ENCODE measurements at places on chromosomes 3 and 15. TPM values are rescaled to one million over a fixed set of nuclear protein-coding genes. Genes with fewer than 3 reads are reported as not detected.

DNA sequence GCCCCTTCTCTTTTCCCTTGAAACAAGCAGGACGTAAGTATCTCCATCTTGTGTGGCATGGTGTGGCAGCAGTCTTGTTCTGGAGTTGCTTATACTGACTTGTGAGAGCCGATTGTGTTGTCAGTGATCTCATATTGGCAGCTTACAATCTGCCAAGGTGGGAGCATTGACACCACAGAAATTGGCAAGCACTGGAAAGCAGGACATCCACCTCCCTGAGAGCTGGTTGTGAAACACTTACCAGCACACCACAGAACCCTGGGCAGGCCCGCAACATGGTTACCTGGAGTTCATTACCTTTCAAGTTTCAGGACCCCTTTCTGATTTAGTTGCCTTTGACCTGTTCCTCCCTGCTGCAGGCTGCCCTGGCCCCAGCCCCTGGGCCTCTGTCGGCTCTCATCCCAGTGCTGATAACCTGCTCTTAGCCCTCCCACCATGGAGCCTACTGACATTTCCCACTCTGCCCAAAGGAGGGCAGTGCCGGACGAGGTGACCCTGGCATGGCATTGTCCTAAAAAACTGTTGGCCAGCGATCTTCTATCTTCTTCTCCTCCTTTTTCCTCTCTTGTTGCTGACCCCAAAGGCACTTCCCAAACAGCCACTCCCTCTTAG, 10.6 kb upstream of the ATP2B2 start:
- DNase-seq = no peak
- H3K27ac ChIP-seq = no peak overlapping the region
- H3K4me3 ChIP-seq = no peak overlapping the region
- no peaks in the 10 kb centered on the region for H3K4me1 ChIP-seq

DNA sequence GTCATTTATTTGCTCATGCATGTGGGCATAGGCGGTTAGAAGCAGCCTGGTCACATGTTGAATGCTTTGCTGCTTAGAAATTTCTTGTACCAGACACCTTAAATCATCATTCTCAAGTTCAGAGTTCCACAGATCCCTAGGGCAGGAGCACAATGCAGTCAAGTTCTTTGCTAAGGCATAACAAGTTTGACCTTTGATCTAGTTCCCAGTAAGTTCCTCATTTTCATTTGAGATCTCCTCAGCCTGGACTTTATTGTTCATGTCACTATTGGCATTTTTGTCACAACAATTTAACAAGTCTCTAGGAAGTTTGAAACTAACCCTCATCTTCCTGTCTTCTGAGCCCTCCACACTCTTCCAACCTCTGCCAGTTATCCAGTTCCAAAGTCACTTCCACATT, 22.8 kb downstream of the HGD start:
- H3K27me3 ChIP-seq = no peaks in the 10 kb centered on the region
- DNase-seq = no peak
- no peaks in the 10 kb centered on the region for H3K4me1 ChIP-seq
- H3K4me3 ChIP-seq = no peak overlapping the region

DNA sequence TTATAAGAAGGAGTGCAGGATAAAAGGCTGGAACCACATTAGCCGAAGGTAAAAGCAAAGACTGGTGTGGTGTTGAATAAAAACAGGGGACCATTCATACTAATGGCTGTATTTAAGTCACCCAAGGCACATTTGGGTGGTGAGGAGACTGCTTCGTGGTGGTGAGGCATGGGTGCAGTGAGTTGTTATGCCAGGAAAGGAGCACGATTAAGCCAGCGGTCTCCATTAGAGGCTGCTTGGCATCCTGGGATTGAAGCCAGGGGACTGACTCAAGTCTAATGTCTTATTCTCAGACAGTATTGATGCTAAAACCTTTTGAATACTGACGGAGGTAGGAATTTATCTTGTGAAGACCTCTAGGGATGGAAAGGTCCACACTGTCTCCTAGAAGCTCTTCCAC, 21.9 kb downstream of the FEM1B start:
- H3K4me1 ChIP-seq = peaks cover 26% of the 10 kb centered on the region
- no peak for DNase-seq
- peaks cover 4% of the 10 kb centered on the region for H3K36me3 ChIP-seq
- H3K27me3 ChIP-seq = no peaks in the 10 kb centered on the region

DNA sequence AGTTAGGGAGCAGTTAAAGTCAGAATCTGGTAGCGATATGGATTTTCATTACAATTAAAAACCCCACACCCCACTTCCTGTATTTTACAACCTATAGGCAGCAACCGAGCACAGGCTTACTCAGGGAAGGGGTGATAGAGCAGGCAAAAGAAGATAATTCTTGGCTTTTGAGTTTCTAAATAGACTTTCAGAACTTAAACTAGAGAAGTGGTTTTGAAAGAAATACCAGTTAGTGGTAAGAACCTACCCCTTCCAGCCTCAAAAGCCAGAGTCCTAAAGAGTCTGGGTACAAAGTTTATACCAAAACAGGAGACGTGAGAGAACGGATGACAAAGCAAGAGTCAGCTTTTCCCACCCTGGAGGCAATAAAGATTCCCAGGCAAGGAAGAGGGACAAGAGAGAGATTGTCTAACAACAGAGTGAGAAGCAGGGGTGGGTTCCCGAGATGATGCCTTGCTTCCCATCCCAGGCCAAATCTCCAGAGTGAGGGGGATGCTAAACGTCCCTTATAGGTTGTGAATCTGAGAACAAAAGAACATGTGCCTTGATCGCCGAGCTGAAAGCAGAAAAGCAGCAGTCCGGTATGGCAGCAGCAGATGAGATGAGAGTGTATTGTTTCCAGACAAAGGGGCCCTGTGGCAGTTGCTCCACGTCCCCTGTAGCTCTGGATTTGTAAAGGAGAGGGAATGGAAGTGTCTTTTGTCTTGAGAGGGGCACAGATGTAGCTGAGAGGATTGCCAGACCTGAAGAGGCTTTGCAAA, 36.8 kb downstream of the KLHL6 start:
- peaks cover 27% of the 10 kb centered on the region for H3K4me1 ChIP-seq
- H3K27me3 ChIP-seq = no peaks in the 10 kb centered on the region
- no peak overlapping the region for H3K27ac ChIP-seq
- no peaks in the 10 kb centered on the region for H3K36me3 ChIP-seq
- H3K4me3 ChIP-seq = no peak overlapping the region

DNA sequence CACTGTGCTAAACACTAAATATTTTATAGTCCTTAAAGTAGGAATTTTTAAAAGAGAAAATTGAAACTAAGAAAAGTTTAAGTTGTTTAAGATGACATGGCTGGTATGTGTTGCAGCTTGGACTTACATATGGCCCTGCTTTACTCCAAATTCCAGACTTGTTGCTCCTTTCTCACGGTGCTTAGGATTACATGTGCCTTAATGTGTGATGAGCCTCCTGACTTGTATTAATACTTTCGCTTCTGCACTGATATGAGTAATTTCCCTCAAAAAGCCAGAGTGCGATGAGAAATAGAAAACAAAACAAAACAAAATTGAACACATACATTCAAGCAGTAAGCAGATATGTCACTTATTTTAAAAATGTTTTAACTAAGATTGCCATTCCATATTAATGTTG, 250.2 kb downstream of the VGLL3 start:
- H3K27ac ChIP-seq = no peak overlapping the region
- H3K27me3 ChIP-seq = no peaks in the 10 kb centered on the region
- H3K4me1 ChIP-seq = no peaks in the 10 kb centered on the region
- DNase-seq = no peak

- no peak overlapping the region for H3K4me3 ChIP-seq
- H3K27me3 ChIP-seq = no peaks in the 10 kb centered on the region
- no peak for DNase-seq
- peaks cover 8% of the 10 kb centered on the region for H3K4me1 ChIP-seq
These were observed 31.2 kb upstream of the RARRES1 start for GRCh38 chr3:158763421-158763820.

GRCh38 chr3:61562042-61562720, 810 bp downstream of the PTPRG start:
- peaks cover 6% of the 10 kb centered on the region for H3K4me1 ChIP-seq
- no peaks in the 10 kb centered on the region for H3K27me3 ChIP-seq
- peak overlapping the region; percentile 71 for H3K4me3 ChIP-seq
- peak overlapping the region; percentile 87 for H3K27ac ChIP-seq

DNA sequence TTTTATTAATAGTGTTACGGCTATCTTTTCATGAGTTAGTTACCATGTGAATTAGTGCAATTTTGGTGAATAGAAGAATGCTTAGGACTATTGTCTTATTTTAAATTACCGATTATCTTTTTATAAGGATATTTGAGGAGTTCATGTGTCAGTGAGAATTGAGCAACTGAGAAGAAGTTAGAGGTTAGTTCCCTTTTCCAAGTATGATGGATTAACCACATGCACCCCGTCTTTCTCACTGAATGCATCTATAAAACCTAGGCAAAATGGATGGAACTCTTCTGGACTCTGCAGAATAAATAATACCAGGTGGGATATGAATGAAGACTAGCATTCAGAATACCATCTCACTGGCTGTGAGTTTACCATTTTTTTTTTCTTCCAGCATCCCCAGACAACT, 74.3 kb downstream of the TCF12 start:
- H3K27me3 ChIP-seq = no peaks in the 10 kb centered on the region
- DNase-seq = no peak
- H3K27ac ChIP-seq = no peak overlapping the region
- H3K36me3 ChIP-seq = peaks cover 7% of the 10 kb centered on the region
- no peak overlapping the region for H3K4me3 ChIP-seq
- H3K4me1 ChIP-seq = no peaks in the 10 kb centered on the region

GRCh38 chr3:162932503-162932902, 1435.9 kb downstream of the OTOL1 start:
- no peaks in the 10 kb centered on the region for H3K4me1 ChIP-seq
- no peak for DNase-seq
- H3K36me3 ChIP-seq = no peaks in the 10 kb centered on the region
- no peak overlapping the region for H3K27ac ChIP-seq
- H3K27me3 ChIP-seq = no peaks in the 10 kb centered on the region
- H3K4me3 ChIP-seq = no peak overlapping the region

DNA sequence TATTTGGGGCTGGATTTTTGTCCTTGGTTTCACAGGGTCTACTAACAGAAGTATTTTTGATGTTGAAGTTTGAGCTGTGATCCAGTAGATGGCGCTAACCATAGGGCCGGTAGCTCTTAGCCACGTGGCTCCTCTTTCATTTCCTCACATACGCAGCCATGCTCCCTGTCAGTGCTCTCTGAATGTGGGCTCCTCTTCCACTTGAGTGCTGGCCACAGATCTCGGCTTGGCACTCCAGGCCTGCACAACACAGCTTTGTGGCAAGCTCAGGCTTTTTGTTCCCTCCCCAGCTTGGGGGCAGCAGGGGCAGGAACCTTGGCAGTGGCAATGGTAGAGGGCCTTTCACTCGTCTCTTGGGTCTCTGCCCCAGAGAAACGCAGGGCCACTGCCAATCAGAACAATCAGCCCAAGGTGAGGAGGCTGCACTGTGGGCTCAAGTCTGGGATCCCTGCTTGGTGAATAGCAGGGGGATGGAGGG, 18.6 kb upstream of the DNAAF4 start:
- H3K27ac ChIP-seq = no peak overlapping the region
- DNase-seq = peak; percentile 31
- H3K4me3 ChIP-seq = no peak overlapping the region
- no peaks in the 10 kb centered on the region for H3K36me3 ChIP-seq
- H3K4me1 ChIP-seq = no peaks in the 10 kb centered on the region
- H3K27me3 ChIP-seq = no peaks in the 10 kb centered on the region

DNA sequence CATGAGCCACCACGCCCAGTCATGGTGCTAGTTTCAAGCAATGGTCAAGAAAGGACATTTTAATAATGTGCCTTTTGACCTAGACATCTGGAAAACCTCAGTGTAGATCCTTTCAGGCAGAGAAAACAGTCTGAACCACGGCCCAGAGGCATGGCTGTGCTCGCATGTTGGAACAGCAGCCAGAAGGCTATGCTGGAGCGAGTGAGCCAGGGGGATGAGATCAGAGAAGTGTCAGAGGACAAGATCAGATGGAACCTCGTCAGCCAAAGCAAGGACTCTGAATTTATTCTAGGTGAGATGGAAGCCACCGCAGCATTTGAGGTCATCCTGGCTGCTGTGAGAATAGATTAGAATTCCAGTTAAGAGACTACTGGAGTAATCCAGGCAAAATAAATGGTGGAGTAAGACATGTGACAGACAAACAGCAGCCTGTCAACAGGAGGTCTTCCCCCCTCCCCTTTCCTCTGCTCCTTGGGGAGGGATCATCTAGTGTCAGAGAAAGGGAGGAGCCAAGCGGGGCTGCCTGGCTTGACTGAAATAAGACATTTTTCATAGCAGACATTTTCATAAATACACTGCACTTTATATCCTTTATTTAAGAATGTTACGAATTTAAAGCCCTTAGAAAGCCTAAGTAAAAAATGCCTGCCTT, 40.4 kb upstream of the ACKR4 start:
- no peaks in the 10 kb centered on the region for H3K4me1 ChIP-seq
- no peak overlapping the region for H3K4me3 ChIP-seq
- no peak overlapping the region for H3K27ac ChIP-seq
- DNase-seq = no peak
- no peaks in the 10 kb centered on the region for H3K27me3 ChIP-seq
- H3K36me3 ChIP-seq = peaks cover 18% of the 10 kb centered on the region

GRCh38 chr3:141557961-141558706, 71.3 kb downstream of the RASA2 start:
- H3K27me3 ChIP-seq = no peaks in the 10 kb centered on the region
- peaks cover 21% of the 10 kb centered on the region for H3K4me1 ChIP-seq
- H3K27ac ChIP-seq = peak overlapping the region; percentile 63
- no peak overlapping the region for H3K4me3 ChIP-seq
- DNase-seq = peak; percentile 66
- no peaks in the 10 kb centered on the region for H3K36me3 ChIP-seq

- H3K27me3 ChIP-seq = no peaks in the 10 kb centered on the region
- H3K27ac ChIP-seq = no peak within 1 kb of the TSS
- no peak for DNase-seq
- no peaks in the 10 kb centered on the region for H3K36me3 ChIP-seq
- no peak within 1 kb of the TSS for H3K4me3 ChIP-seq
- H3K4me1 ChIP-seq = no peaks in the 10 kb centered on the region
These were observed at the start of gene CNTN6 for GRCh38 chr3:1092771-1093170. Gene CNTN6, plus strand, starts transcription at chr3:1093024. Its CDS starts 54,985 bp downstream, at chr3:1148009.

DNA sequence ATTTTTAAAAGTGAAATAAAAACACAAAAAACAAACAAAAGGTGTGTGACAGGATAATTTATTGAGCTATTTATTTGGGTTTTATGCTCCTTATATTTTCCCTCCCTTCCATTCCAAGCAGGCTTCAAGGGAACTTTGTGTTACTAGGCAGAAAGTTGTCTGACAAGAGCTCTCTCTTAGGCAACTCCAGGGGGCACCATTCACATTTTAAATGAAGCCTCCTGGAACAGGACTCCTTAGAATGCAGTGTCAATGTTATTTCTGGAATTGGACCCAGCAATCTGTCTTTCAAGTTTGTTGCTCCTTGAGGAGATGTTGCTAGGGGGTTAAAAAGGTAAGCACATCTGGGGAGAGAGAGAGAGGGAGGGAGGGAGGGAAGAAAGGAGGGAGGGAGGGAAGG, 5.4 kb upstream of the RFX7 start:
- peak overlapping the region; percentile 10 for H3K27ac ChIP-seq
- no peaks in the 10 kb centered on the region for H3K27me3 ChIP-seq
- no peaks in the 10 kb centered on the region for H3K36me3 ChIP-seq
- H3K4me3 ChIP-seq = no peak overlapping the region
- H3K4me1 ChIP-seq = peaks cover 18% of the 10 kb centered on the region

Gene GPD1L
- 17.5 TPM for polyA plus RNA-seq

Gene ANKRD63
- 0.16 TPM for polyA plus RNA-seq

Gene WDR76
- polyA plus RNA-seq = 4.9 TPM

Gene HCLS1
- 16.4 TPM for polyA plus RNA-seq

Gene SLC28A2
- polyA plus RNA-seq = 16.8 TPM

Gene DUOX1
- 2.6 TPM for polyA plus RNA-seq

Gene OCA2
- 6.5 TPM for polyA plus RNA-seq

Gene BNC1
- 4.2 TPM for polyA plus RNA-seq

Gene NANOGP8
- polyA plus RNA-seq = 0.30 TPM

Gene ANKUB1
- 0.12 TPM for polyA plus RNA-seq

Gene ACOX2
- 96.9 TPM for polyA plus RNA-seq

Gene SLC24A5
- polyA plus RNA-seq = not detected

Gene C3orf49
- polyA plus RNA-seq = 0.33 TPM

Data from large intestine (tissue), 12 donors.